ENCODE measurements at places on chromosomes 7 and 10.
A peak's percentile ranks its signal among the peaks of the same experiment; 100 is the strongest.

DNA sequence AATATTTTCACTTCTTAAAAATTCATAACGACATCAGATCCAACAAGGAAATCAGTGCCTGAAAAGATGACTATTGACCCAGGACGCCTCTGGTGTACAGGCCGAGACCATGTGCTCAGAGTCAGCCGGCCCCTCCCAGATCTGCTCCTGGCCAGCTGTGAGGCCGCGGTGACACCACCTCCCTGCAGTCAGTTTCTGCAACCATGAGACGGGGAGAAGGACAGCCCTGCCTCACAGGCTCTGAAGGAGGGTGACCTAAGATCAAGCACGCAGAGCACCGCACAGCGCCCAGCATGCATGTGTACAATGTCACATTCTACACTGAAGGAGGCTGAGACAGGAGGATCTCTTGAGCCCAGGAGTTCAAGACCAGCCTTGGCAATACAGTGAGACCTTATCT, 2.6 kb upstream of the GPER1 start:
- no peak for DNase-seq

DNA sequence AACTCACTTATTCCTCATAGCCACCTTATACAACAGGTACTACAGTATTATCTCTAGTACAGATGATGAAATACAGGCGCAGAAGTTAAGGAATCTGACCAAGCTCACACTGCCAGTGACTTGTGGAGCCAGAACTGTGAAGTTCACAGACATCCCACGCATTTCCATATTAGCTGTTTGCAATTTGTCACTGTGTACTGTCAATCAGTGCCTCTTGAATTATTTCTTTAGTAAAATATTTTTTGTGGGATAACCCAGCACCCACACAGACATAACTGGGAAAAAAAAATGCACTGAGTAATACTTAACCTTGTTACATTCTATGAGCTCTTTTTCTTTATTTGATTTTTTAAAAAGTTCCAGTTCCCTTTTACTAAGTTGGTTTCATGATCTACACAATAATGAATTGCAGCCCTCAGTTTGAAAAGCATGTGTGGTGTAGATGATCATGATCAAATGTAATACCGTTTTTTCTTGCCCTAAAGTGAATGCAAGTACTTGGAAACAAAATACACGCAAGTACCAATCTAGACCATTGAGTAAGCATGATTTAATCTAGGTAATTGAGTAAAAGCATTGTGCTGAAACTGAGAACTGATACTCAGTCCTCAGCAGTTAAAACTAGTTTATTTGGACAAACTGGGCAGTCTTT, 14.1 kb downstream of the CUL1 start:
- no peak for DNase-seq

- DNase-seq = no peak
Measured at GRCh38 chr7:133733401-133733800, 393.7 kb upstream of the LRGUK start.

- no peak for DNase-seq
Measured at GRCh38 chr10:7484456-7485243, 73.8 kb upstream of the SFMBT2 start.

DNA sequence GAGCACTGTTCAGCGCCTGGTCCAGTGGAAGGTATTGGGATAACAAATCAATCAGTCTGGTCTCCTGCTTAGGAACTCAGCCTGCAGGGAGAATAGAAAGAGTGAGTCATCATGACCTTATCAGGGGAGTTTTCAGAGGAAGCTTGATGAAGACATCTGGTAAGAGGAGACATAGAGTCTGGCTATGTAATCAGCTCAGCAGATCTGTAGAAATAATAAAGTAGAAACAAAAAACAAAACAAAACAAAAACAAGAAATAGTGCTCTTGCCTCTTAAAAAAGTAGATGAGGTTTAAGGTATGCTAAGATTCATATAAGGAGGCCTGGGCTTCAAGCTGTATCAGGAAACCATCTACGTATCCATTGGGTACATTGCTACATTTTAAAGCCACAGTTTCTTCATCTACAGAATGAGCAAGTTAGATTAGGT, 14.4 kb downstream of the TAS2R41 start:
- DNase-seq = peak; percentile 86

- peak; percentile 65 for DNase-seq
Measured at GRCh38 chr7:134701272-134701671, 54.6 kb downstream of the BPGM start.

- DNase-seq = no peak
Measured at GRCh38 chr7:134836447-134836846, 57.0 kb downstream of the CALD1 start.
